ENCODE measurements at places on chromosomes 16 and 17.
A peak's percentile ranks its signal among the peaks of the same experiment; 100 is the strongest.

GRCh38 chr17:76949913-76950695 is 81.9 kb downstream of the MGAT5B start:
- DNase-seq: no peak

DNA sequence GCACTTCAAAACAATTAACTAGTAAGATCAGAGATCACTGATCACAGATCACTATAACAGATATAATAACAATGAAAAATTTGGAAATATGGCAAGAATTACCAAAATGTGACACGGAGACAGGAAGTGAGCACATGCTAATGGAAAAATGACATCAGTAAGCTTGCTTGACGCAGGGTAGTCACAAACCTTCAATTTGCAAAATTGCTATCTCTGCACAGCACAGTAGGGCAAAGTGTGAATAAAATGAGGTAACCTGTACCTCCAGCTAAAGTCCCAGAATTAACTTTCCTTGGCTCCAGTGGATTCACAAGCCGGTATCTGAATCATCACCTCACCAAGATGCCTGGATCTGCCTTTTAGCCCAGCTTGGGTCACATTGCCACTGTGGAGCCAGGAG is 4.2 kb upstream of the MMP2 start:
- no peak for DNase-seq

- DNase-seq: no peak
Observed at GRCh38 chr17:63644846-63645245, 22.6 kb downstream of the MAP3K3 start.

GRCh38 chr17:78104540-78104941 is 24.0 kb downstream of the TMC6 start:
- DNase-seq: no peak

- peak; percentile 24 for DNase-seq
Observed at GRCh38 chr17:7715936-7716886, 1.3 kb upstream of the DNAH2 start.

- DNase-seq: no peak
Observed at GRCh38 chr16:11348737-11349598, 3.7 kb downstream of the RMI2 start.

DNA sequence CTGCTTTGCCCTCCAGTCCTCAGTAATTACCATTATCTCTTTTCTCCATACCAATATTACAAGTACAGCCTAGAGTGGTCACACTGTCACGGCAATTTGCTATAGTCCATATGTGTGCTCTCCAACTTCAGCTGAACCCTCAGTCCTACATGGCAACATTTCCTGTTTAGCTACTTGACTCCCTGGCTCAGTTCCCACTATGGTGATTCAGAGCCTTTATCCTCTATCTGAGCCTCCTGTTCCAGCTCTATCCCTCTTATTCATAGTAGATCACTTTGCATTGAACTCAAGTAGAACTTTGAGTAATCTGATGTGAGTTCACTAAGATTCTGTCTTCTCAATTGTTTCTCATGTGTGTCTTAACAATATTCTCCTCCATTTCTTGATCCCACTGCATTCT is 43.7 kb upstream of the GOSR1 start:
- DNase-seq: peak; percentile 91

DNA sequence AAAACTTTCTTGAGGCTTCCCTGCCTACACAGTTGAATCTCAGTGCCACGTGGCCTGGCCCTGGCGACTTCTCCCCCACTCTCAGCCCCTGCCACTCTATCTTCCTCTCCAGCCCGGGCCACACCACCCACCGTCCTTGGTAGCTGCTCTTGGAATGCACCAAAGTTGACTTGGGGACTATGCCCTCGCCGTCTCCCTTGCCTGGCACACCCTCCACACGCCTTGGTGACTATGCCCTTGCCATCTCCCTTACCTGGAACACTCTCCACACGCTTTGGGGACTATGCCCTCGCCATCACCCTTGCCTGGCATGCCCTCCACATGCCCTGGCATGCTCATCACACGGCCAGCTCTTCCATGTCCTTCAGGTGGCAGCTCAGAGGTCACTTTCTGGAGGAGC is 15.5 kb upstream of the TVP23A start:
- DNase-seq: no peak

- DNase-seq: no peak
Observed at GRCh38 chr17:56152874-56153602, at the start of gene ANKFN1. Gene ANKFN1 (plus strand): TSS chr17:56153475. CDS start chr17:56212668, 59,193 bp downstream.

- no peak for DNase-seq
Observed at GRCh38 chr16:23206986-23207385, 24.4 kb downstream of the SCNN1G start.

DNA sequence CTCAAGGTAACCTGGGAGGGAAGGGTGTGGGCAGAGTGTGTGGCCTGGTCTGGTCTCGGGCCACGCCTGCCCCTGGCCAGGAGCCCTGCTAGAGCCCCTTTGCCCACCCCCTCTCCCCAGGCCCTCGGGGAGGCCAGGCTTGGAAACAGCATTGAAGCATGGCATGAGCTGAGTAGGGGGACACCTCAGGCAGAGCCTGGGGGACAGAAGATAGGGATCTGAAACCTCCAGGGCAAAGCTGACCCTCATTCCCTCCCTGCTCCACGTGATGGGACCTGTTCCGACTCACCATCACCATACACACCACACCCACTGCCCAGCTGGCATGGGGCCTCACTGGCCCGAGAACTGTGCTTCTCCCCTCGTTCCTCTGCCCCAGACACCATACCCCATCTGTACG is 2.5 kb downstream of the RFNG start:
- DNase-seq: no peak

DNA sequence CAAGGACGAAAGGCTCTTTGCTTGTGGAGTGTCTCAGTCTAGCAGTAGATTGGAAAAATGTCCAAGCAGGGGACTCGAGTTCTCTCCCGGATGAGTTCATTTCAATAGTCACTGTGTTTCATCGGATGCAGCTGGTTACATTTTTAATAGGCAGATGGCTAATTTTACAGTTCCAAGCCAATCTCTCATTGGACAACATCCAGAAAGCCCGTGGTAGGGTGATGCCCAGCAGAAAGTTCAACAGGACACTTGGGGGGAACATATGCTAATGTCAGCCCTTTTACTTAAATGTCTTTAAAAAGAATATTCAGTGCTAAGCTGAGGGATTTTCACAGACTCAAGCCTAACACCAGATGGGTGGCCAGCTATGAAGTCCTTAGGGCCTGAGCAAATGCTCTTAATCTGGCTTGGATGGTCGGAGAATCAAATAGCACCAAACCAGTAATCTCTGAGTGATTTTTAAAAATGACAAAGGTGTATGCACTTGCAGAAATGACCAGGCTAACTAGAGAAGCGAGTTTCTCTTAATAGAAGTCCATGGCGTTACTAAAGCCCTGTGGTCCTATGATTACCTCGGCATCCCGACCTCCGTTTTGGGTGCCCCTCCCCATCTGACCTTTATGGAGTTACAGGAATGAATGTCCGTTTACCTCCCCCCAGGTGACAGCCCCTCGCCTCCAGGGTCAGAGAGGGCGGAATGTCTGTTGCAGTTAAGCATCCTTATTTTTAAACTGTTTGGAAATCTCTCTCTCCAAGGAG is 289.2 kb upstream of the SALL1 start:
- DNase-seq: no peak

DNA sequence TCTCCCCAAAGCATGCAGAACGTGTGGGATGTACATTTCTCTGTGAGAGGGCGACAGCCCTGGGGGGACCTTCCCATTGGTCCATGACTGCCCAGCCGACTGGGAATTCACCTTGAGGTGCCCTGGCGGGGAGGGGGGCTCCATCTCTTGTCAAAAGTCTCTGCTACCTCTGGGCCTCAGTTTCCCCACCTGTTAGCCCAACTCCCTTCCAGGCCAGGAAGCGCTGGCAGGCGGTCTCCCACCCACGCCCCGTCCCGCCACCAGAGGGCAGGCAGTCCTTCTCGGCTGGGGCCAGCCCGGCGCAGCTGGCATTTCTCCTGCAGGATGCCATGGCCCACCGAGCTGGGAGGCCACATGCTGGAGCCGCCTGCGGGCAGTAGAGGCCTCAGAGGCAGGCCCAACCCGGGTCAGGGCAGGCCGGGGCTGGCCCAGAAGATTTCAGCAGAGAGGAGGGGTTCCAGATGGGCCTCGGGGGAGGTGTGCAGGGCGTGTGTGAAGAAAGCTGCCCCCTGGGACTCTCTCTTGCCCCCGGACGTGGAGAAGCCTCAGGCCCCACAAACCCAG is 16.6 kb downstream of the CD7 start:
- DNase-seq: peak; percentile 33

DNA sequence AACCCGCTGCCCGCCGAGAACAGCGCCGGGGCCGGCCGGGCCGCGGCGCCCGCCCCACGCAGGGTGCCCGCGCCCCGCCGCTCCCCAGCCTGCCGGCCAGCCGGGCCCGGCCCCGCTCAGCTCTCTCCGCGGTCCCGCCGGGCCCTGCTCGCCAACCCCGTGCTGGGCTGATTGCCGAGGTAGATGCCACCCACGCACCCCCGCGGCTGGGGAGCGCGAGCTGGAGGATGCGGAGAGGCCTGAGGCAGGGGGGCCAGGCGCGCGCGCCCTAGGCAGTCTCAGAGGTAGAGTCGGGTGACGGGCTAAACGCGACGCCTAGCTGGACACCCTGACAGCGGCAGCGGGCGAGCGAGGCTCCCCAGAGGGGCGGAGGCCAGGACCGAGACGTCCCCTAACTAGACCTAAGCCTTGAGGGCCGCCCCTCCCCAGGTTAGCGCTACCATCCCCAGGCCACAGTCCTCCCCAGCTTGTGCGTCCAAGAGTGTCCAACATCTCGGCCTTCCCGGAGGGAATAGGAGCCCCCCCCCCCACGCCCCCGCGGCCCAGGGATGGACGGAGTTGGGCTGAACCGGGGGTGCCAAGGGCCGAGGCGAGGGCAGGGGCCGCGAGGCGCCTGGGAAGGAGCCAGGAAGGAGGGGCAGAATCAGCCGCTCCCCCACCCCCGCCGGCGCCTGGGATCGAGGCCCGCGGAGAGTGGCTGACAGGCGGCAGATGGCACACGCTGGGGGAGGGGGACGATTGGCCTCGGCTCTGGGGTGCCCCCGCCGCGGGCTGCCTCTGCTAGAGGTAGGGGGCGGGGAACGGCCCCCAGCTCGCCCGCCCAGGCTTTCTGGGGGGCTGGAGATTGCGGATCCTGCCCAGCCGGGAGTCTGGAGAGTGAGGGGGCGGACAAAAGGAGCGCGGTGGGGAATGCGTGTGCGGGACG is 2.5 kb upstream of the ZNF423 start:
- no peak for DNase-seq
